Heart left ventricle (tissue), 16 donors: ENCODE measurements at places on chromosomes 6 and 20.
A peak's percentile ranks its signal among the peaks of the same experiment; 100 is the strongest.

- H3K4me1 ChIP-seq = no peaks in the 10 kb centered on the region
- no peak overlapping the region for H3K4me3 ChIP-seq
- peaks cover 11% of the 10 kb centered on the region for H3K27me3 ChIP-seq
- H3K36me3 ChIP-seq = no peaks in the 10 kb centered on the region
- no peak for DNase-seq
- H3K27ac ChIP-seq = no peak overlapping the region
Observed at GRCh38 chr6:12842658-12843057, 126.1 kb downstream of the PHACTR1 start.

GRCh38 chr20:14337400-14338171 lies at the start of gene FLRT3:
TSS of gene FLRT3 (minus strand) at chr20:14337612. CDS start at chr20:14327506, 10,106 bp downstream.
- H3K4me3 ChIP-seq = peak within 1 kb of the TSS; percentile 28
- H3K27ac ChIP-seq = no peak within 1 kb of the TSS
- peak; percentile 66 for DNase-seq
- H3K36me3 ChIP-seq = no peaks in the 10 kb centered on the region
- peaks cover 3% of the 10 kb centered on the region for H3K4me1 ChIP-seq

DNA sequence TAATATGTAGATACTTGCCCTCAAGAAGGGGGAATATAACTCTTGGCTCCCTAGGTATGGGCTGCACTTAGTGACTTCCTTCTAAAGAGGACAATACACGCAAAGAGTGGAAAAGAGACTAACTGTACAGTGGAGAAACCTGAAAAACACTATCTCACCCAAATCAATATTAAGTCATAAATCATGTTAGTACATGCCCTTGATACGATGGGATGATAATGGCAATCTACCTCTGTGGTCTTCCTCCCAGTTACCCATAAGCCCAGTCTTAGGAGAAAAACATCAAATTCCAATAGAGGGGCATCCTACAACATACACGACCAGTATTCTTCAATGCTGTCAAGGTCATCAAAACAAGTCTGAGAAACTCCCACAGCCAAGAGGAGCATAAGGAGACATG lies 1.3 kb downstream of the TRIM26 start:
- H3K36me3 ChIP-seq = no peaks in the 10 kb centered on the region
- no peaks in the 10 kb centered on the region for H3K27me3 ChIP-seq
- H3K27ac ChIP-seq = no peak overlapping the region
- H3K4me1 ChIP-seq = peaks cover 43% of the 10 kb centered on the region

DNA sequence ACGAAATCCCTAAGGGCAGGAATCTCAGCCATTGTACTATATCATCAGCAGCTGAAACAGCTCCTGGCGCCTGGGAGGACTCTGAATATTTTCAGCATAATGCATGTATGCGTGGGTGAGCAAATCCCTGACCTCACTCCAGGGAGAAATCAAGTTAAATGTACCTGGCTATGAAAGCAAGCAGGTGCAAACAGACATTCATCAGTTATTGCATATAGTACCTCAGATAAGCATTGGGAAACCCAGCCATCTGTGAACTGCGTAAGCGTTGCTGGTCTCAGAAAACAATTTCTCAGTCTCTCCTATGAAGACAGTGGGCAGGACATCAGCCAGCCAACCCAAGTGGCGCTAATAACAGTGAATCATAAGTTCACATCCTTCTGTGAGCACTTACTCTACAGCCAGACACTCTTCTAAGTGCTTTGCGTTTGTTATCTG lies 622.6 kb downstream of the EPM2A start:
- H3K27ac ChIP-seq = no peak overlapping the region
- H3K4me3 ChIP-seq = no peak overlapping the region
- no peaks in the 10 kb centered on the region for H3K27me3 ChIP-seq
- H3K36me3 ChIP-seq = no peaks in the 10 kb centered on the region
- H3K4me1 ChIP-seq = no peaks in the 10 kb centered on the region

- H3K4me1 ChIP-seq = no peaks in the 10 kb centered on the region
- no peaks in the 10 kb centered on the region for H3K27me3 ChIP-seq
- no peak overlapping the region for H3K27ac ChIP-seq
- no peaks in the 10 kb centered on the region for H3K36me3 ChIP-seq
Observed at GRCh38 chr6:81689580-81689979, 62.9 kb downstream of the TENT5A start.

GRCh38 chr6:33160728-33161344 lies 31.4 kb downstream of the COL11A2 start:
- no peaks in the 10 kb centered on the region for H3K36me3 ChIP-seq
- H3K4me3 ChIP-seq = no peak overlapping the region
- H3K27ac ChIP-seq = no peak overlapping the region
- DNase-seq = no peak
- no peaks in the 10 kb centered on the region for H3K27me3 ChIP-seq

GRCh38 chr20:57685146-57685758 lies 24.6 kb downstream of the PMEPA1 start:
- no peaks in the 10 kb centered on the region for H3K27me3 ChIP-seq
- peak overlapping the region; percentile 10 for H3K4me3 ChIP-seq
- no peaks in the 10 kb centered on the region for H3K36me3 ChIP-seq
- peak overlapping the region; percentile 21 for H3K27ac ChIP-seq

DNA sequence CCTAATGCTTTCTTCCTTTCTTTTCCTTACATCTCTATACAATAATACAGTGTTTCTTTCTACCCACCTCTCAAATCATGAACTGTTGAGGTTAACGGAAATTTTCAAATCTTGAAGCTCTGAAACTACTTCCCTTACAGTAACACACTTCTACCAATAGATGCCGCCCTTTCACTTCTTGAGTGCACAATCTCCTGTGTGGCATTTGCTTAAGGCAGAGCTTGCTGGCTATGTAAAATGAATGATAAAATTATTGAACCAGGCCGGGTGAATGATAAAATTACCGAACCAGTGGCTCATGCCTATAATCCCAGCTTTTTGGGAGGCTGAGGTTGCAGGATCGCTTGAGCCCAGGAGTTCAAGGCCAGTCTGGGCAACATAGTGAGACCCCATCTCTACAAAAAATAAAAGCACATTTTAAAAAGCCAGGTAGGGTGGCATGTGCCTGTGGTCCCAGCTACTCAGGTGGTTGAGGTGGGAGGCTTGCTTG lies 56.8 kb downstream of the KCNS1 start:
- H3K36me3 ChIP-seq = no peaks in the 10 kb centered on the region
- H3K27ac ChIP-seq = no peak overlapping the region
- H3K4me3 ChIP-seq = no peak overlapping the region
- no peaks in the 10 kb centered on the region for H3K27me3 ChIP-seq

DNA sequence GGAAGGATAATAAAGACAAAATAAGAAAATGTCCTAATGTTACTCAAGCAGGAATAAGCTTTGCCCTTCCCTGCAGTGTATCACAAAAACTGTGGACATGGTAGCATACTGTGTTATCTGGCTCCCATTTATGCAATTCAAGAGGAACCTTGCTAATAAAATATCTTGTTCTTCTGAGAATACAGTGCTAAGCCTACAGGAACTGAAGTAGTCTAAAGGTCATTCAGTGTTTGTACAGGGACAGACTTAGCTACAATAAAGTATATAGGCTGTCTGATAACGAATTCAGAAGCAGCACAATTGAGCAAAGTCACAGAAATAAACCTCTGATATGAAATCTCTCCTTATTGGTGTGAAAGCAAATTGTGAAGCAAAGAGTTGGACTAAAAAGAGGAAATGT lies 59.6 kb upstream of the SDHAF4 start:
- H3K27ac ChIP-seq = no peak overlapping the region
- no peaks in the 10 kb centered on the region for H3K4me1 ChIP-seq
- H3K36me3 ChIP-seq = peaks cover 10% of the 10 kb centered on the region
- H3K4me3 ChIP-seq = no peak overlapping the region

GRCh38 chr6:83071023-83071422 lies 3.6 kb downstream of the DOP1A start:
- no peak for DNase-seq
- no peaks in the 10 kb centered on the region for H3K27me3 ChIP-seq
- H3K36me3 ChIP-seq = no peaks in the 10 kb centered on the region
- no peak overlapping the region for H3K27ac ChIP-seq
- peaks cover 33% of the 10 kb centered on the region for H3K4me1 ChIP-seq

DNA sequence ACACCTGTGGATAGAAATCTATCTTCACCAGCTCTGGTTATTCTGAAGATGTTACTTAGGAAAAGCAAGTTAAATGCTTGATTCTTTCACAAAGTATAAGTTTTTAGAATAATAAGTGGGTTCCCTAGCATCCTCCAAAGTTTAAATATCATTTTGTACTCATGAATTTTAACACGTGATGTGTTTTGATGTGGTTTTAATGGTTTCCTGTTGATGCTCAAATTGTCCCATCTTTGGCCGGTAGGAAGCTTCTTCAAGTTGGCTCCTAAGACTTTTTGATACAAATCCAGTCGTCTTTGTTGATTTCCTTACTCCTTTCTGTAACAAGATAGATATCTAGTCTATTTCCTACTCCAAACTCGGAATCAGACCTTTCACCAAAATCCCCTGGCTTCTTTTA lies 94.5 kb upstream of the STXBP5 start:
- no peaks in the 10 kb centered on the region for H3K27me3 ChIP-seq
- no peak overlapping the region for H3K27ac ChIP-seq
- DNase-seq = no peak
- no peaks in the 10 kb centered on the region for H3K4me1 ChIP-seq

- no peak overlapping the region for H3K4me3 ChIP-seq
- no peaks in the 10 kb centered on the region for H3K27me3 ChIP-seq
- H3K4me1 ChIP-seq = no peaks in the 10 kb centered on the region
- DNase-seq = no peak
Observed at GRCh38 chr6:68572975-68573374, 62.1 kb upstream of the ADGRB3 start.

DNA sequence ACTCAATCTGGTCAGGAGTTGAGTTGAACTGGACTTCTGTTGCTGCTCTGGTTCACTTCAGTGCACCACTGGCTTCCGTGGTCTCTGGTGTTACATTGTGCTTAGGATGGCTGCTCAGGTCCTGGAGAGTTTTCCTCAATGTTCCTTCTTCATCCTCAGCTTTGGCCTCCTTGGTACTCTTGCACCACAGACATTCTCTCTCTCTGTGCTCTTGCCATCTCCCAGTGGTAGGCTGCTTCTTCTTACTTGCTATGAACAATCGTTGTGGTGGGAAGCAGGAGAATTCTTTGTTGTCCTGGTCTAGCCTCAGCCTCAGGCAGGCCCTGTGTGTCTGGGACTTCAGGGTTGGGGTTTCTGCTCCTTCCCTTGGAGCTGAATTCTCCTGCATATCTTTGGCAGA lies 14.5 kb upstream of the DUSP22 start:
- no peak overlapping the region for H3K4me3 ChIP-seq
- H3K36me3 ChIP-seq = no peaks in the 10 kb centered on the region
- no peak for DNase-seq
- H3K27ac ChIP-seq = no peak overlapping the region
- H3K27me3 ChIP-seq = no peaks in the 10 kb centered on the region

GRCh38 chr20:48797275-48797825 lies 30.4 kb downstream of the PREX1 start:
- H3K4me1 ChIP-seq = peaks cover 8% of the 10 kb centered on the region
- no peak overlapping the region for H3K27ac ChIP-seq
- no peak overlapping the region for H3K4me3 ChIP-seq
- DNase-seq = no peak
- no peaks in the 10 kb centered on the region for H3K36me3 ChIP-seq
- H3K27me3 ChIP-seq = no peaks in the 10 kb centered on the region

DNA sequence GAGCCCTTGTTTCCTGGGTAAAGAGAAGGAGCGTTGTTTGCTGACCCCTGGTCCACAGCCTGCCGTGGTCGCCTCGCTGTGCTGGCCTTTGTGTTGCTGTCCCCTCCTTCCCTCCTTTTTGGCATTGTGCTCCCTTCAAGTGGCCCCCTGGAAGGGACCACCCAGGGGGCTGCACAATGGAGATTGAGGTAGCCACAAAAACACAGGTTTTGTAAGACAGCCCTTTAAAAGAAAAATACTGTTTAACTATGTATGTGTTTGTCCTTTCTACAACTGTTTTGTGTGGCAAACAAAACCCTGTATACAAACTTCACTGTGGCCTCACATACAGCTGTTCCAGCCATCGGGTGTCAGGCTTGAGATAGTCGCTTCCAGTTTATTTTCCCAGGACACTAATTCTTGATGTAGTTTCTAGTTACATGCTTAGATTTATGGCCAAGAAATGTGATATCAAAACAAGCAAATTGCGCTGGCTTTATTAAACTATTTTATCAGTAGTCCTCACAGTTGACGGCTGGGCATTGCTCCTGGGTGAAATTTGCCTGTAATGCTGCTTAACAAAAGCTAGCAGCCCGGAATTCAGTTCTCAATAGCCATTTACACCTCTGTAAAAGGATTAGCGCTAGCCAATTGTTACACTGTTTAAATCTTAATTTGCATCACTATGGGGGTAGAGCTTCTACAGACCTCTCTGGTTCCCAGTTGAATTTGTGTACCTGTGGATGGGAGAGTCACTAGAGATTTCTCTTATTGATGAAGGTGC lies 64.1 kb downstream of the KIZ start:
- no peaks in the 10 kb centered on the region for H3K27me3 ChIP-seq
- no peaks in the 10 kb centered on the region for H3K4me1 ChIP-seq
- H3K36me3 ChIP-seq = no peaks in the 10 kb centered on the region
- H3K27ac ChIP-seq = no peak overlapping the region

DNA sequence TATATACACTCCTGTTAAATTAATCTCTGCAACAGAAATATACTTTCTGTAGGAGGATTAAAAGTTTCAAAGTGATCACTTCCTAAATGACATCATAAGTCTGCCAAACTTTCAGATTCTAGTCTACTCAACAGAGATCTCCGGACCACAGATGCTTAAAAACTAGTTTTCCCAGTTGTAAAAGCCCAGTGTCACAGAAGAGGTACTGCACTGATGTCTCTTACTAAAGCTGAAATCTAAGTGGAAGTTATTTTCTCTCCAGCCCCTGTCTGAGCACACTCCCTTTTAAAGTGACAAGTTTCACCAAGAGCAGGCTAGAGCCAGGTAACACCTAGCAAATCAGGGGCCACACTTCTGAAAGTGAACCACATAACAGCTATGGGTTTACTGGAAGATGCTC lies 71.6 kb upstream of the DST start:
- no peaks in the 10 kb centered on the region for H3K36me3 ChIP-seq
- H3K4me1 ChIP-seq = no peaks in the 10 kb centered on the region
- no peak overlapping the region for H3K4me3 ChIP-seq
- H3K27ac ChIP-seq = peak overlapping the region; percentile 11
- no peaks in the 10 kb centered on the region for H3K27me3 ChIP-seq

GRCh38 chr20:1327241-1327653 lies 1.7 kb downstream of the SDCBP2 start:
- DNase-seq = peak; percentile 18
- H3K4me3 ChIP-seq = no peak overlapping the region
- peaks cover 80% of the 10 kb centered on the region for H3K4me1 ChIP-seq
- no peaks in the 10 kb centered on the region for H3K36me3 ChIP-seq
- H3K27me3 ChIP-seq = no peaks in the 10 kb centered on the region
- peak overlapping the region; percentile 99 for H3K27ac ChIP-seq

DNA sequence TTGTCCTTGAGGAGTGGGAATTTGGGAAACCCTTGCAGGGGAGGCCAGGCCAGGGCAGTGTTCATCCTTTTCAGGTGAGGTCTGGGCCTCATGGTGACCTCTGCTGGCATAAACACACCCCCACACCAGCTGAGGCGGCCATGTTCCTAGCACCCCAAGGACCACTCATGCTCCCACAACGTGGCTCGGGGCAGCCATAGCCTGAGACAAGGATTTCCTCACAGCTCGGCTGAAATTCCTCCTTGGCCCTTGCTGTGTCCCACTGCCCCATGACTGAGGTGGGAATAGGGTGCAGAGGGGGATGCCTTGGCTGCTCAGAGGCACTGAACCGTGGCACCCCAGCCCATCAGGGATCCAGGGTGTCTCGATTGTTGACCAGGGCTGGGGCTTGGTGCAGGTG lies 27.3 kb upstream of the SPDEF start:
- H3K4me1 ChIP-seq = peaks cover 10% of the 10 kb centered on the region
- H3K27ac ChIP-seq = no peak overlapping the region
- no peak for DNase-seq
- no peaks in the 10 kb centered on the region for H3K27me3 ChIP-seq
- no peak overlapping the region for H3K4me3 ChIP-seq
- H3K36me3 ChIP-seq = no peaks in the 10 kb centered on the region
